WERI-Rb-1 (cell line): ENCODE measurements at places on chromosomes 16 and 17.

DNA sequence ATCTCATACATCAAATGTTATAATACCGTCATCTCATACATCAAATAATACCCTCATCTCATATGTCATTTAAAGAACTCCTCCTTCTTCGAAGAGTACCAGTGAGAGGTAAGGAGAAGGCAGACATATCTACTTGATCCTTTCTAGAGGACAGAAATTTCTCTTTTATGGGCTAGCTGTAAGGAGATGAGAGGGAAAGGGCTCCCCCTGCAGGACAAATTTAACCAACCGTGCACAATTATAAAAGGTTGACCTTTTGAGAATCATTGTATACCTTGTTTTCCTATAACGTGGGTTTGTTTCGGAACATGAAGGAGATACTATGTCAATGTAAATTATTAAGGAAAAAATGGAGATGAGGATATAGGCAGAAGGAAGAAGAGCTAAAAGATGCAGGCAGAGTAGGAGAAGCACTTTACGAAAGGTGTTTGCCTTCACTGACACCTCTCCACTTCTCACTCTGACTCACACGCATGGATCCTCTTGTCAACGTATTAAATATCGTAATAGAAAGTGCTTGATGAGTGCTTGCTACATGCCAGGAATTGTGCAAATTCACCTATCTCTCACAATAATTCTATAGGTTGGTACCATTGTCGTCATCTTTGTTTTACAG is 465.9 kb upstream of the ERCC4 start:
- peak; percentile 55 for DNase-seq

DNA sequence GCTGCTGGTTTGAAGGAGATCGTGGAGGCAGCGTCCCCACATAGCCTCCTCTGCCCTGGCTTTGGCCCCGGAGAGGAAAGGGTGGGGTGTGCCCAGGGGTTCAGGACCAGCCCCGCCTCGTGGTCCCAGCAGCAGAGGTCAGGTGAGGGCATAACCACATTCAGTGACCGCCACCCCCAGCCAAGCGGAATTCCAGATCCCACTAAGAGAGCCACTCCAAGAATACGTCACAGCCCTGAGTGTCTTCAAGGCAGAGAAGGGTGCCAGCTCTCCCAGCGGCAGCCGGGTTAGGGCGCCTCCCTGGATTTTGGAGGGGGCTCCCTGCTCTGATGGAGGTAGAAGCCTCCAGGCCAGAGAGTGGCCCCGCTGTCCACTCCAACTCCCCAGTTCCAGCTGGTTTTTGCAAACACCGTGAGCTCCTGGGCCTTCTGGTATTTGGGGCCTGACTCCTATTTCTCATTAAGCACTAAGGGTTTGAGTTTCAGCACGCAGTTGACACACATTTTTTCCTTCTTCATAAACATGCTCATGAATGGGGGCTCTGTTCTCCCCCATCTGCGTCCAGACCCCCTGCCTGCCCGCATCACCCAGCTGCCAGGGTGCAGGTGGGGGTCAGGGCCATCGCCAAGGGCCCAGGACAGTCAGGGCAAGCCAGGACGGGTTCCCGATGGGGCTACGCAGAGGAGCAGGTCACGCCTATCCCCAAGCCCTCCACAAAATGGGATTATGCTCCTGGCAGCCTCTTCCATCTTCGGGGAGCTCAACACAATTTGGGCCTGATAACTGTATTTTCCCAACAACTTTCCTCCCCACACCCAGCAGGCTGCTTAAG is 98.4 kb upstream of the PLCG2 start:
- no peak for DNase-seq

DNA sequence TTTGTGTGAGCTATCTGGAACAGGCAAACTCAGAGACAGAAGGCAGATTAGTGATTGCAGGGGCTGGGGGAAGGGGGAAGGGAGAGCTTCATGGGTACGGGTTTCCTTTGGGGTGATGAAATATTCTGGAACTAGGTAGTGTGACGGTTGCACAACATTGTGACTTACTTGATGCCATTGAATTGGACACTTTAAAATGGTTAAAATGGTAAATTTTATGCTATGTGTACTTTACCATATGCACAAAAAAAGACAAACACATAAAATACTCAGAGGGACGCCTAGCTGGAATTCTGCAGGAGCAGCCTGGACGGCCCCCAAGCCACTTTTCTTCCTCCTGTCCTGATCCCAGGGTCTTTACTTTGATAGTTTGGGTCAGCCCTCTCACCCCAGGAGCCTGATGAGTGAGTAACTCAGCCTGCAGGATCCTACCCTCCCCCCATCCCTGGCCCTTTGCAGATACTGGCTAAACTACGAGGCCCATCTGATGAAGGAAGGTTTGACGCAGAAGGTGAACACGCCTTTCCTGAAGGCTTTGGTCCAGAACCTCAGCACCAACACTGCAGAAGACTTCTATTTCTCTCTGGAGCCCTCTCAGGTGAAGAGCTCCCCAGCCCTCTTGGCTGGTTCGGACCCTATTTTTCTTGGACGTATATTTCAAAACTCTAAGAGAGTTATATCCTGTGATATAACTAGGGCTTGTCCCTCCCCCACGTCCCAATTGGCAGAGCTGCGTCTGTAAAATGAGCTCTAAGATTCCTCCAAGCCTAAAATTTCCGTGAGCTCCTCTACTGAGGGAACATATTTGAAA is 7.8 kb downstream of the ADGRG3 start:
- peak; percentile 51 for DNase-seq

DNA sequence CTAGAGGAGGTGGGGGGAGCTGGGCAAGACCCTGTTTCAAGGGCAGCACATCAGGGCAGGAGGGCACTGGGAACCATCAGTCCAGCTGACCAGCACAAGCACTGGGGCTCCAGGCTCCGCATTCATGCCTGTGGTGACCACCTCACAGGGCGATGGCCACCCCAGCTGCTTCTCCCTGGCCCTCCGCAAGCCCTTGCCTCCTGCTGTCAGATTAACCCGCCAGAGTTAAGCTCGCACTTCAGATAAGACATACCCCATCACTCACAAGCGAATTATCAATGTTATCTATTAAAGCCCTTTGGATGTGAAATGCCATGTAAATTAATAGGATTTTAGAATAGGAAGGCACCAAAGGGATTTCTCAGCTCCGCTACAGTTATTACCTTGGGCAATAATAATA is 105.0 kb downstream of the CCDC182 start:
- peak; percentile 88 for DNase-seq

DNA sequence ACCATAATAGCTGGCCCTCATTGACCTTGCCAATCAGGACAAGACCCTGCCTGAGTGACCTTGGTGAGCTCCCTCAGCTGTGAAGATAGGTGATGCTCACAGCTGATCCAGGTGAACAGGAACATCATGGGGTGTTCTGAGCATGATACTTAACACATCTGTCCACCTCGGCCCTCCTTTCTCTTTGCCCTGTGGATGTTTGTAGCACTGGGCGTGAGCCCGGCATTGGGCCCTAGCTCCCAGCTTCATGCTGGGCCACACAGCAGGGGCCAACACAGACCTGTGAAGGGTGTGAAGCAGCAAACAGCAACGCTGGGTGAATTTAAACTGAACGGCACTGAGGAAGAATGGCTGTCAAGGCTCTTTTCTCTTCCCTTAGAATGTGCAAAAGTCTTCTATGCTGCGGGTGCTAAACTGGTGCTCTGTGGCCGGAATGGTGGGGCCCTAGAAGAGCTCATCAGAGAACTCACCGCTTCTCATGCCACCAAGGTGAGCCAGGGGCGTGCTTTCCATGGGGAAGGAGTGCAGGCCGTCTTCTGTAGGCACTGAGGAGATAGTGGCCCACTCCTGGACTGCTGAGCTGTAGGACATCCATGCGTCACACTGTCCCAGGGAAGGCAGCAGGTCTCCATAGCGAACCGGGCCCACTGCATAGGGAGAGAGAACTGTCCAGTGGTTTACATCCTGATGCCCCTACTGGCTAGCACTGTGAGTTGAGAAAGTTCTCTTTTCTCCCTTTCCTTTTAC is 35.9 kb downstream of the TMEM11 start:
- no peak for DNase-seq

- DNase-seq: no peak
These were observed 45.2 kb downstream of the MYO1D start for GRCh38 chr17:32831627-32832243.

DNA sequence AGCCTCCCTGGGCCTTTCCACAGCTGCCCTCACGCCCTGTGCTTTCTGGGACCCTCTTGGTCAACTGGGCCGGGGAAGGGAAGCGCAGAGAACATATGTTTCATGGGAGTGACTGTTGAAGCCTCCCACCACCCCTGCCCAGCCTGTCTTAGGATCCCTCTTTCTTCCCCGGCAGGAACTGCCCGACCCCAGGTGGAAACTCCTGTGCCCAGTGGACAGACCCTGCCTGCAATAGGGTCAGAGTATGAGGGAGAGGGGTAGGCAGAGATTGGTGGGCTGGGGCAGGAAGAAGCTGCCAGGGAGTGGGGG is 10.5 kb downstream of the HEXIM2 start:
- no peak for DNase-seq

GRCh38 chr16:11550791-11551498 is 35.8 kb downstream of the LITAF start:
- no peak for DNase-seq

DNA sequence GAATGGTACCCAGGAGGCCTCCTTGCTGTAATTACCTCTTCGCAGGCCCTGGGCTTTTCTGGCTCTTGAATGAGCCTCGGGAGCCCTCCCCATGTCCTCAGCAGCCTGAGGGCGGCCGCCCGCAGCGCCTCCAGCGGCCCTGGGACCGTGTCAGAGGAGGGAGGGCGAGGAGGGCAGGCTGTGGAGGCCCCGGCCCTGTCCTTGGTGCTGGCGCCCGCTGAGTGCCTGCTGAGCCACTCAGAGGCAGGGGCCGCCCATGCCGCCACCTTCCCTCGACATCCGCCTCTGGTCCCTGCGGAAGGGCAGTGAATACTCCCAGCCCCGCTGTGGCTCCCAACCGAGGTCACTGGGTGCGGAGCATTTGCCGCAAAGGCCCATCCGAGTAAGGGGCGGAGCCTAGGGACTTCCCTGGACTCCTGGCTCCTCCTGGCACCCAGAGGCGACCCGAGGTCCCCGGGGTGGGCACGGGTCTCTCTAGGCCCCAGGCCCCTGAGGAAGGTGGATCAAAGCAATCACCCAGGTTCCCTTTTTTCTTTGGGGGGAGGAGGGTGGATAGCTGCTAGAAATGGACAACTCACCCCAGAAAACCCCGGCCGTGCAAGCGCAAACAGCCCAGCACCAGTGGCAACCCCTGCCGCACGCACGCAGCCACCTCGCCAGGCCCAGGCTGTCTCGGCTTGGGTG is 2.8 kb downstream of the RBFOX3 start:
- DNase-seq: peak; percentile 63

DNA sequence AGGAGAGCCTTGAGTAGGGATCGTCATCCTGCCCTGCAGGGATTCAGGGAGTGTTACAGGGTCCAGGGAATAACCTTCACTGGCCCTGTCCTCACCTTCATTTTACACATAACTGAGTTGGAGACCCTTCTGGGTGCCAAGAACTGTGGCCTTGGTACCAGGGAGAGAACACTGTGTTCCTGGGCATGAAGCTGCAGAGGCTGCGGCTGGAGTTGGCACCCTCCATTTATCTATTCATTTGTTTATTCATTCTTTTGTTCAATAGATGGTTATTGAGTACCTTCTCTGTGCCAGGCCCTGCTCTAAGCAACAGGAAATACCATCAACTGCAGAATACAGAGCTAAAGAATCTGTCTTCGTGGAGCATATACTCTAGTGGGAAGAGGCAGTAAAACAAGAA is 6.7 kb downstream of the ABCC3 start:
- DNase-seq: no peak

DNA sequence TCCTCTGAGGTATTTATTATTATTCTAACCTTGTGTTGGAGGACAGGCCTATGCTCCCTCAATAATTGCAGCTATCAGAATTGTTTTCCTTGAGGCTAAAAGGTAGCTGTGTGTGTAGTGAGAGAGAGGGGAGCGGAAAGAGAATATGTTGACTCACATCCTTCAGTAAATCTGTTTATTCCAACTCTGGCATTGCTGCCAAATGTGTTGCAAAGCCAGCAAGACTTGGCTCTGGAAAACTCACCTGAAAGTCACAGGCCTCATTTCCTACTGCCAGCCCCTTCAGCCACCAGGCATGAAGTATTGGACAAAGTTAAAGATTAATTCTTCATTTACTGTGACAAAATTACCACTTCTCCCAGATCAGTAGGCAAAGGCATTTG is 9.6 kb downstream of the CA10 start:
- DNase-seq: no peak

GRCh38 chr16:20763461-20764232 is at the start of gene ACSM3:
TSS of gene ACSM3 (plus strand) at chr16:20764014. CDS start at chr16:20770035, 6,021 bp downstream.
- DNase-seq: no peak

DNA sequence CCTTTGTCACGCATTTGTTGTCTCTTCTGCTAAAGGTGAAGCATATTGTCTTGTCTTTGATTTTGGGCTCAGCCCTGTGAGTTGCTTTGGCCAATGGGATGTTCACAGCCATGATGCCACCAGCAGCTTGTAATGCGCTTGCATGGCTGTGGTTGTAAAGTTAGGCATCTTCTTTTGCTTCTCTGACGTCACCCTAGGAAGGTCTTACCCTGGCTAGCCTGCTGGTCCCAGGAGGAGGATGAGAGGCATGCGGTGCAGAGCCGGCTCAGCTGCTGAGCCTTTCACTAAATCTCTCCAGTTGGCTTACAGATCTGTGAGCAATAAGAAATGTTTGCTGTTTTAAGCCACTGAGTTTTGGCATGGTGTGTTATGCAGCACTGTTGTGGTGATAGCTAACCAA is 40.8 kb downstream of the IRX6 start:
- peak; percentile 39 for DNase-seq
